ENCODE measurements at places on chromosomes 7 and 10.

GRCh38 chr7:127732306-127732705, 80.3 kb downstream of the SND1 start:
- no peak for DNase-seq

GRCh38 chr10:58642916-58643428, 130.3 kb downstream of the BICC1 start:
- DNase-seq = no peak

GRCh38 chr10:74681917-74682627, 144.3 kb upstream of the KAT6B start:
- no peak for DNase-seq

- no peak for DNase-seq
Observed at GRCh38 chr7:141584935-141585334, 33.7 kb downstream of the AGK start.

Measured in stimulated activated CD4-positive, alpha-beta T cell treated with anti-CD3 and anti-CD28 coated beads, Interleukin-1b, Interleukin-23, amount 100 ng/mL, for 1 hour (primary cell).